ENCODE measurements at places on chromosomes 5 and 9.
A peak's percentile ranks its signal among the peaks of the same experiment; 100 is the strongest.

- no peak for DNase-seq
These were observed 105.8 kb downstream of the ISL1 start for GRCh38 chr5:51488803-51489642.

- no peak for DNase-seq
These were observed 226.7 kb downstream of the PRR16 start for GRCh38 chr5:120690621-120691407.

DNA sequence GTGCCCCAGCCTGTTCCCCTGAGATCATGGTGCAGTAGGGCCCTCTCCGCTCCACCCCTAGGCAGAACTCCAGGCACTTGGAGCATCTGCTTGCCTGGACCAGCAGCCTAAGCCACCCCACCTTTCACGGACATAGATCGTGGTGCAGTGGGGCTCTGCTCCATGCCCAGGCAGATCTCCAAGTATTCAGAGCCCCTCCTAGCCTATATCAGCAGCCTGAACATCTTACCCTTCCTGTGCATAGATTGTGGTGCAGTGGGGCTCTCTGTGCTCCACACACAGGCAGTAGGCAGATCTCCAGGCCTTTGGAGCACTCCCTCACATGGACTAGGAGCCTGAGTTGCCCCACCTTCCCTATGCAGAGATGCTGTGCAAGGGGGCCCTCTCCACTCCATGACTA is 103.0 kb downstream of the GLIS3 start:
- DNase-seq = no peak

DNA sequence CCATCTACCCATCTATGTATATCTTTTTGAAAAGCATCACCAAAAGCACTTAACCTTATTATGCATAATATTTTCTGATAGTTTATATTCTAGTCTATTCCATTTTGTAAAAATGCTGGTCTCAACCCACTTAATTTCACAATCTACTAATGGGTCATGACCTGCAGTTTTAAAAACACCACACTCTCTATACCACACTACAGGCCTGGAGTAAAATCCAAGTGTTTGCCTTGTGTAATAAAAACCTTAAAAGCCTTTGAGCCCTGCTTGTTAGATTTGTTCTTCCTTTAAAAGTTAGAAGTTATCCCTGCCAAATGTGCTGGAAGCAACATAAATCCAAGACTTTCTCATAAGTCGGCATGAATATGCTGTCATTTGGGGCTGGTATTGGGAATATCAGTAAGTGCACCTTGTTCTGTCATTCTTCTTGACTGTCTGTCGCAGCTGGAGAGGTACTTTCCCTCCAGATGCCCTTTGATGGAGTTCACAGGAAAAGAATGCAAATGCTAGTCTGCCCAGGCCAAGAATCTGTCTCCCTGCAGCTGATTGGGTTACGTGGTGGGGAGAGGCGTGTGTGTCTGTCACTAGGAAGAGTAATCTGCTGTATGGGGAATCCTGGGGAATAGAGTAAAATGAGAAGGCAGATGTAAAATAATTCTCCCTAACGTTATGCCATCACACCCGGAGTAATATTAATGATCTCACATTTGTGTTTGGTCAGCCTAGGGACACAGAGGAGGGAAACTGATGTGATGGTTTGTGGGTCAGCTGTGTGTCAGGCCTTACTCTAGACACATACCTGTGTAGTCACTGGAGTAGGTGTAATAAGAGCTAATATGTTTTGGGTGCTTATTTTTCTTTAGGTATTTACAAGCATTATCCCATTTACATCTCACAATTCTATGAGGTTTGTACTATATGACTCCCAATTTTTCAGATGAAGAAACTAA is 79.4 kb downstream of the ZNF366 start:
- DNase-seq = no peak

DNA sequence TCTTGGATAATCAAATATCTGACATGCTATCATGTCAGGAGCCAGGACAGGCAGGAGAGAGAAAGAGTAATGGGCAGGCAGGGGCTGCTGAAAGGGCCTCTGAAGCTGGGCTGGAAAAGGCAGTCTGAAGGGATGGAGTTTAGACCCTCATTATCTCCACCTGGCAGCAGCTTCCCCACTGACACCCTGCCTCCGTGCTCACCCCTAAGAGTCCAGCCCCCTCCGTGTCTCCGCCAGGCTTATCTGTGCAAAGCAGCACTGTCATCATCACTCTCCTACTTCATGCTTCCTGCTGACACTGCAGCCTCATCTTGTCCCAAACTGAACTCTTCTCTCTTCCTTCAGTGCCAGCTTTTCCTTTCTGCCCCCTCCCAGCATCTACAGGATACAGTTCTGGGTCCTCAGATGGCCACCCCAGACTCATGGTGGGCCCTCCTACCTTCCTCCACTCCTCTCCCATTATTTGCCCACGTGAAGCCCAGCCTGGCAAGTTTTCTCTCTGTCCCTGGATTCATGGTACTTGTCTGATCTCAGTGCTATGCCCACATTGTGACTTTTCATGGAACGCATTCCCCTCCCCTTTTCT is 70.9 kb upstream of the KLF9 start:
- no peak for DNase-seq

DNA sequence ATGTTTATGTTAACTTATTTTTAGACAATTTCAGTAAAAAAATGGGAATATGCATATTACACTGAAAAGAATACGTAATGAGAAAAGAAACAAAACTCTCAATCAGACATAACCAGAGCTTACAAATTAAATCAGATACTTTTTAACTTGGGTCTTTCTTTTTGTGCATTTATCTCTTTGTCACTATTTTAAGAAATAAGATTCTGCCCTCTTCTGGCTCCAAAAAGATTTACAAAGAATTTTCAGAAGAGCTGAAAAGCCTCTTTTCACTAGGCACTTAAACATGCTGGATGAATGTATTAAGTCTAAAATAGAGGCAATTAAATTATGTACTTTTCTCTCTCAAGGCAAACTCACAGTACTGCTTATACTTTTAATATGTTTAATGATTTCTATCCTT is 55.5 kb downstream of the CEP120 start:
- DNase-seq = peak; percentile 27

DNA sequence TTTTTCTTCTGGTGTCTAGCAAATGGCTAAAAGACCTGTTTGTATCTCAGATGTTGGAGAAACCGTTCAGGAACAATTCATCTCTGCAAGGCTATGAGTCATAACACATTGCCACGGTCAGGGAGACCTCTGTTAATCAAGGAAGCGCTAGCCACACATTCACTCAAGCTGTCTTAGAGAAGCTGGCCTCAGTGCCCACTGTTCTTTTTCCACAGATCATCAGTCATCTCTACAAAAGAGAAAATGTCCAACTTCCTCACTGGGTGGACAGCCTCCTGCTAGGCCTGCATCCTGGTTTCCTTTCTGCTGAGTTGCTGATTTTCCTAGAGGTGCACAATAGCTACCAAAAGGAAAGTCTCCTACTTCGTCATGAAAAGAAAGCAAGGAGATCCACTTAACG is 360.5 kb downstream of the BNC2 start:
- peak; percentile 13 for DNase-seq

- DNase-seq = no peak
These were observed 53.7 kb upstream of the RPL26L1 start for GRCh38 chr5:172905346-172906140.

DNA sequence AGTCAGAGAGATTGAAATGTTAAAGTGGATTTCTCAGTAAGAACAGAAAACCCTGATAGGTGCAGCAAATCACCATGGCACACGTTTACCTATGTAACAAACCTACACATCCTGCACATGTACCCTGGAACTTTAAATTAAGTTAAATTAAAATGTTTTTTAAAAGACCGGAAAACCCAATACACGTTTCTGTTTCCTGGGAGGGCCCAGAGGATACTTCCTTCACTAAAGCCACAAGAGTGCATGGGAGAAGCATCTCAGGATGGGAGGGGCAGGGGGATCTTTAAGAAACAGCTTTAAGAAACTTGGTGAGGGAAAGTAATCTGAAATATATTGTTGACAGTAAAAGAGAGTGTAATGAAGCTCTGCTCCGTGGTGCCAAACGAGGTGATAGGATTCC is 164.7 kb upstream of the PTGER4 start:
- DNase-seq = no peak

DNA sequence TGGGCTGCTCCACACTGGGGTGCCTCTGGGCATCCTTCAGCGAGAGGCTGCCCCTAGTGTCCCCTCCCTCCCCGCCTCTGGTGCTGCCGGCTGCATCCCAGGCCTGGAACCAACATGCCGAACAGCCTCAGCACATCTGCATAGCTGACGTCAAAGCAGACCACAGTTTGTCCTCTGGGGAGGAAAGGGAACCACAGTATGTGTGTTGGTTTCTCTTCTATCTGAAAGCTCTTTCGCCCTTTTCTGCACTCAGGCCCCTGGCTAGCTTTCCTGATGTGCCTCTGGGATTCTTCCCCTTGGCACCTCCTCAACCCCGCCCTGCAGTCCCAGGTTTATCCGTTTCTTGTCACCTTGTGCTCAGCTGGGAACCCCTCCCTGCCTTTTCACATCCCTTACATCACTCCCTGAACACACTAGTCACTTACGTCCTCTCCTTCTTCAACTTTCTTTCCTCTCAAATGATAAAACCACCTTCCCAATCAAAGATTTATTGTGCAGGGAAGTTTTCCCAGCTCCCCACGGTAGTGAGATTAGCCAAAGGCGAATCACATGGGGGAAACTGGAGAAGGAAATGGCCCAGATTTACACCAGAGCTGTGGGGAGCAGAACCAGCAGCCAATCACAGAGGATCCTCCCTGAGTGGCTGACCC is 35.5 kb upstream of the B4GALT1 start:
- peak; percentile 78 for DNase-seq

DNA sequence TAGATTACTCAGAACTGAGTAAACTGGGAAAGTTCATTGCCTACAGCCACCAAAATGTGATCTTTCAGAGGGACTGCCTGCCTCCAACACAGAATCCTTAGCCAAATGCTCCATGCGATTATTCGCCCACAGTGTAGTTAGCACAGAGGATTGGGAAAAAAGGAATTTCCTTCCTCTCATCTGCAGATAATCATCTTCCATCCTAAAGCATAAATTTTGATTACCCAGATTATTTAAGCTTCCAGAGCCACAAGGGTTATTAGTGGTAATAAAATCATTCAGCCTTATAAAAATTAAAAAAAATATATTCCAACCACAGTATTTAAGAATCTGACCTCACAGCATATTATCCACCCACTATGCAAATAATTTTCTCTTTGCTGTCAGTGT is 285.3 kb upstream of the GRAMD2B start:
- no peak for DNase-seq

GRCh38 chr9:32915802-32916201 is 85.6 kb downstream of the APTX start:
- DNase-seq = no peak

- no peak for DNase-seq
These were observed 86.7 kb downstream of the KCNIP1 start for GRCh38 chr5:170590566-170590965.

- peak; percentile 15 for DNase-seq
These were observed 81.0 kb downstream of the MACROH2A1 start for GRCh38 chr5:135318037-135318436.

- DNase-seq = no peak
These were observed 394.4 kb upstream of the ZNF608 start for GRCh38 chr5:125140855-125141254.

GRCh38 chr9:24385077-24385476 is 160.6 kb downstream of the IZUMO3 start:
- DNase-seq = no peak

GRCh38 chr9:120895951-120896350 is 19.0 kb upstream of the PHF19 start:
- no peak for DNase-seq

DNA sequence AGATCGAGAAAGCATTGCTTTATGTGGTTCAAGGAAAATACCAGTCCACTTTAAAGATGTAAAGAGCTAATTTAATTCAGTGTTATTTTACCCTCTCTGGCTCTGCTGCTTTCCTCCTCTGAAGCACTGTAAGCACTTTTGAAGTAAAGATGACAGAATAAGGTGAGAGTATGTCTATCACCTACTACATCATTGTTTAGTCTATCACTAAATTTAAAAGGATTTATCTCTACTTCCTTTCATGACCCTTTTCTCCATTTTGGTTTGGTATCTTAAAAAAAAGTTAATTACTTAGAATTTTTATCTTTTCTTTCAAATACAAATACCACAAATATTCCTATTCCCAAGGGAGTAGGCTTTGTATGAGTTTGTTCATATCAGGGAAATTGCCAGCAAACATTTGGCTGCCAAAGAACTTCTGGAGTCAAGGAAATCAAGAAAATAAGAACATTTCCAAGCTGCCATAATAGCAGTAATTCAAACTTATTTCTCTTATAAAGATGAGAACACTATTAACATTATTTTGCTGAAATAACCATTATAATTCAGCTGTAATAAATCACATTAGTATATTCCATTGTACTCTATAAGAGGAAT is 77.8 kb downstream of the SLC38A9 start:
- no peak for DNase-seq

DNA sequence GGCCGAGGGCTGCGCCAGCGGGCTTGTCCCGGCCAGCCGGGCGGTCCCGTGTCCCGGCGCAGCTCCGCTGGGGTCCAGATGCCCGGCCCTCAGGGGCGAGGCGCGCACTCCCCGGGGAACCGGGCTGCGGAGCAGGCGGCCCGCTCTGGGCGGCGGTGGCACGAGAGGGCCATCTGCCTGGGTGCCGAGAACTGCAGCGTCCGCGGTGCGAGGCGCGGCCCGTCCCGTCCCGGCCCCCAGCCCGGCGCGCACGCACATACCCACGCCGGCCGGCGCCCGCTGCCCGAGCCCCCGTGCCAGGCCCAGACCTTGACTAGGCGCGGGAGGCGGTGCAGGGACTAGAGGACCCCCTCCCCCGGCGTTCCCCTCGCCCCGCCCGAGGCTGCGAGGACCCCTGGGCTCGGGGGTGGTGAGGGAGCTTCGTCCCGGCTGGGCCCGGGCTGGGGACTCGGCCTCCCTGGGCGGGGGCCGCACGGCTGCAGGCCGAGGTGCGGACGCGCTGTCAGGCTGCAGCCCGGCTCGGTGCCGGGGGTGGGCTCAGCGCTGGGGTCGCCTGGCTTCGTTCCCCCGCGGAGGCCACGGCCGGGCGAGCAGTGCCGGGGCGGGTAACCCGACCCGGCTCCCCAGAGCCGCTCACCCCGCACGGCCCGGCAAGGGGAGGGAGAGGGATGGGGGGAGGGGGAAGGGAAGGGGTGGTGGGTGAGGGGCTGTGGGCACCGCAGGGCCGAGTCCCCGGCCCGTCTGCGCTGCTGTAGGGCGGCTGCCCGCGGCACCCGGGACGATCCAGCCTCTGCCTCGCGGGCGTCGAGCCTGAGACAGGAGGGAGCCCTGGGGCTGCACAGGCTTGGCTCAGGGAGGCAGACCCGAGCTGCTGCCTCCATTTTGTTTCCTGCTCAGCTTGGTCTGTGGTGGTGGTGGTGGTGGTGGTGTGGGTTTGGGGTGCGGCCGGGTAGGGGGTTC is 1.2 kb upstream of the NSD1 start:
- DNase-seq = no peak

DNA sequence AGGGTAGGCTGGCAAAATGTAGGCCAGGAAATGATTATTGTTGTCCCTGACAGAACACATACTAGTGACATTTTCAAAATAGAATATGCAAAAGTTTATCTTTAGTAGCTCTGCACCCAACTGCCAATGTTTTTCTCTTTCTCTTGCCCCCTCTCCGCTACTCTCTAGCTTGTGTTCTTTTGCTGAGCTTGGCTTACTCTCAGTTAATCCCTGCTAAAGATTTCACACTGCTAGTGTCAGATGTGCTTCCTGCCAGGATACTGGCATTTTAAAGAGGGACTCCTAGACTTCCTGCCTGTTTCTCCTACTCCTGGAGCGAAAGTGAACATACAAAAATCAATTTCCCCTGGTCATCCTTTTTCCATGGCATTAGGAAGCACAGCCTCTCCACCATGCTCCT is 260.5 kb downstream of the ARRDC3 start:
- no peak for DNase-seq

- no peak for DNase-seq
These were observed 664.2 kb upstream of the ZNF608 start for GRCh38 chr5:125410537-125411070.

GRCh38 chr5:134649163-134649835 is 714 bp downstream of the SEC24A start:
- no peak for DNase-seq

Measured in MV-4-11 (cell line).